Tibial nerve (tissue), 4 donors: ENCODE measurements at places on chromosomes 13 and 19.

- DNase-seq = no peak
Observed at GRCh38 chr13:111577208-111577828, 256.9 kb downstream of the TEX29 start.

- no peak for DNase-seq
Observed at GRCh38 chr19:5451494-5451893, 3.7 kb upstream of the ZNRF4 start.

DNA sequence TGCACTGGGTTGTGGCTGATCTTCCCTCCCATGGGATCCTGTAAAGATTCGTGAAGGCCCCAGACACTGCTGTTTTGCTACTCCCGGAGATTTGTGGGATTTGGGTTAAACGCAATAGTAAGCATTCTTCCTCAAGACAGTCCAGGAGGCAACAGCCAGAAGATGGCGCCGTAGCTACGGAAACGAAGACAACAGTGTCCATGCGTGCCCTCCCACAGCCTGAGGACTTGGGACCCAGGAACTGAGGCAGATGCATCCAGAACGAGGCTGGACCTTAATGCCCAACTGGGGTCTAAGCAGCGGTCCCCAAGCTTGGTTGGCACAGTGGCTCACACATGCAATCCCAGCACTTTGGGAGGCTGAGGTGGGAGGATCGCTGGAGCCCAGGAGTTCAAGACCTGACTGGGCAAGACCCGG, 57.6 kb upstream of the ZNF507 start:
- peak; percentile 85 for DNase-seq

DNA sequence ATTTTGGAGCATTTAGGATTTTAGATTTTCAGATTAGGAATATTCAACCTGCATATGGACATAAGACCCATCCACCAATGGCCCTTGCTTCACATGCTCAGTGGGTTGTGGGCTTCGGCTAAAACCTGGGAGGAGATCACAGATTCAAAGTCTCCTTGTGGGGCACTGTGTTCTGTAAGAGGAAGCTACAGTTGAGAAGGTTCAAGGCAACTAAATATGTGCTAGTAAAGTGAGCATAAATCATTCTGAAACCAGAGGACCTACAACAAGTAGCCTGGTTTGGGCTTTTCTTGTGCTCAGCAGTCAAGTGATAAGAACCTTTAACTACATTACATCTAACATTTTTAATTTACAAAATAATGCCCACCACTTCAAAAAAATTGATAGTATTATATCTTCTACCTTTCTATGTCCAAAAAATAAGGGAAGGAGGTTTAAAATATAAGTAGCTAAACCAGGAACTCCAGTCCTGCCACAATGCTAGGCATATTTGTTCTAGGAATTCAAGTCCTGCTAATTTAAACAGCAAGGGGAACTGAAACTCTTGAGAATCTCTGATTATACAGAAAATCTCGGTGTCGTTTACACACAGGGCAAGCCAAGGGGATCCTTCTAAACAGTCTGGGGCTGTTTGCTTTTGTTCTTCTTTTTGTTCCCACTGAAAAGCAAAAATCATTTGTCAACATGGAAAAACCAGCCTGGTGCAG, 36.6 kb downstream of the FOXO1 start:
- no peak for DNase-seq

DNA sequence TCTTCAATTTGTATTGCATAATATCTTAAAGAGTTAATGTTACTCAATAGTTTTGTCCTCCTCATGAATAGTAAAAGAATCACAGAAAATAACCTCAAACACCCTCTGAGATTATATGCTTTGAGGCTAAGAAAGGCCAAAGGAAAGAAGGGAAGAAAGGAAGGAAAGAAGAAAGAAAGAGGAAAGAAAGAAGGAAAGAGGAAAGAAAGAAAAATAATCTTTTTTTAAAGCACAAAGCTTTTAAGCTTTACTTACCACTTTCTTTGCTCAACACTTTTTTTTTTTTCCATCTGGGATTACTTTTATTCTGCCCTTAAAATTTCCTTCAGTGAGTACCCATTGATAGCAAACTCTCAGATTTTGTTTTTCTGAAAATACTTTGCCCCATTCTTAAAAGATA, 369.1 kb downstream of the FGF9 start:
- DNase-seq = no peak

DNA sequence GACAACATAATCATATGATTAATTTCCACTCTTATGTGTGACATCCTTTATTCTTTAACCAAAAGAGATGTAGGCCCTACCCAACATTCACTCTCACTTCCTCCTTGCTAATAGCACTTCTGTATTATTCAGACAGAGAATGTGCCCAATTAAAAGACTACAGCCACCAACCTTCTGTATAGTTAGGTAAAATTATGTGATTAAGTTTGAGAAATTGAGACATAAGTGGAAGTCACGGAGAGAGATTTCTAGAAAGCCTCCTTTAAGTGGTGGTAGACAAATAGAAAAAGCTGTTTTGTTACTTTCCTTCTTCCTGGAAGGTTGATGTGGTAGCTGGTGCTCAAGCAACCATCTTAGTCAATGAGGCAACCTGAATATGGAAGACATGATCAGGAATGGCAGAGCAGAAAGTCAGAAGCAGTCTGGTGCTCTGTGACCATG, 14.8 kb downstream of the EPSTI1 start:
- no peak for DNase-seq

DNA sequence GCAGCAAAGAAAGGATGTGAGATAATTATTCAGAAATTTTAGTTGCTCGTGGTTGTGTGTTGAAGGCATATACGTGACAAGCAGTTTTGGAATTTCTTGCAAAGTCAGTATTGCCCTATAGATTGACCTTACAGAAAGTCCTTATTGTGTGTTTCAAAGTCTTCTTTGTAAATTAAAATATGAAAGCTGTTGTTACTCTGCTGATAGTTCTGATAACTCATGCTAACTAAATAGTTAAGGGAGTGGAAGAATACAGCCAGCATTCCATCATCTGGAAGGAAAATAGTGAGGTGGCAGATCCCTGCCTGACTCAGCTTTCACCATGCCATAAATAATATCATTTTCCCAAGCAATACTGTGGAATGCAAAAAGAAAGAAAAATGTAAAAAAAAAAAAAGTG, 27.2 kb downstream of the WASF3 start:
- no peak for DNase-seq

- DNase-seq = peak; percentile 51
Observed at GRCh38 chr19:6220385-6221191, 59.2 kb downstream of the MLLT1 start.

DNA sequence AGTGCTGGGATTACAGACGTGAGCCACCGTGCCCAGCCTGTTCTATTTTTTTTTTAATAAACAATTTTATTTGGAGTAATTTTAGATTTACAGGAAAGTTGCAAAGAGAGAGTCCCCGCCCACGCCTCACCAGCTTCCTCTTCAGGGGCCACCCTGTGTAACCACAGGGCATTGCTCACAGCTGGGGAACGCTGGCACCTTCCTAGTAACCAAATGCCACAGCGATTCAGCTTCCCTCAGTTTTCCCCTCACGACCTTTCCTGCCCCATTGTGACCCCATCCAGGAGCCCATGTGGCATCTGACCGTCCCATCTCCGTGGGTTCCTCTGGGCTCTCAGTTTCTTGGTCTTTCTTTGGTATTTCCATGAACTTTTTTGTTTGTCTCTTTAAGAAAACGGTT, 83.9 kb downstream of the GNG7 start:
- no peak for DNase-seq

DNA sequence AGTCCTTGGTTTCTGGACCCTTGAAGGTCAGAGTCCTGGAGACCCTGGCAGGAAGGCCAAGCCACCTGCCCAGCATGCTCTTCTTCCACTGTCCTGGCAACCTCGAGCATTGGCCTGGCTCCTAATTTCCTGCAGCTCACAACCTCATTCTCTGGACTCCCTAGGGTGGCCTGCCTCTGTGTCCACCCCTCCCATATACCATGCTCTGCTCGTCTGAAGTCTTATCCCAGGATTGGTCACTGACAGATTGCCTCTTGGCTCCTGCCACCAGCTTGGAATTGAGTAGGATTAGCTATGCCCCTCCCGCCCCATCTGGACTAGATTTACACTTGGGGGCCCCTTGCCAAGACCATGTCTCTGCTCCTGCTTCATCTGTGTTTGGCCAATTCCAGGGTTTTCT, 17.1 kb upstream of the WASF3 start:
- DNase-seq = no peak

DNA sequence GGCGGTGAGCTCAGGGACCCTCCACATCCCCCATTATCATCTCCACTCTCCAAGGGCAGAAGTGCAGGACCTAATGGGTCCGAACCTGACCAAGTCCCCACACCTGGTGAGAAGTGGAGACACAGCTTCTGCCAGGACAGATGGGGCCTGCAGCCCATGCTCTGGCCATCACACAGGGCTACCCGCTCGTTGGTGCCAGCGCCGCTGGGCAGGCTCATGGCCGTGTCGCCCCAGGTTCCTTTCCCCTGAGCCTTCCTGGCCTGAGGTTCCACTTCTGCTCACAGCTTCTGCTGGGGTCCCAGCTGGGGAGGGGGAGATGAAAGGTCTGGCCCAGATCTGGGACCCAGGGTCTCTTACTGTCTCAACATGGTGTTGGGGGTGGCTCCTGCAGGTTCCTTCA, 48.4 kb upstream of the KCTD15 start:
- no peak for DNase-seq

- DNase-seq = no peak
Observed at GRCh38 chr19:33212436-33213172, 13.0 kb downstream of the SLC7A10 start.

DNA sequence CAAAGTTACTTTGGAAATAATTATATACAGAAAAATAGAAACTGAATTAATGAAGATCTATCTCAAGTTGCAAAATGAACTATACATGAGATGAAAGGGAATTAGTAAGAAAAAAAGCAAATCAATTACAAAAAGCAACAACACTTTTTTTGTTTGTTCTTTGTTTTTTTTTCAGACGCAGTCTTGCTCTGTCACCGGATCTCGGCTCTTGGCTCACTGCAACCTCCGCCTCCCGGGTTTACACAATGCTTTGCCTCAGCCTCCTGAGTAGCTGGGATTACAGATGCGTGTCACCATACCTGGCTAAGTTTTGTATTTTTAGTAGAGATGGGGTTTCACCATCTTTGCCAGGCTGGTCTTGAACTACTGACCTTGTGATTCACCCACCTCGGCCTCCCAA, 2.2 kb downstream of the ZNF415 start:
- DNase-seq = no peak

GRCh38 chr19:39262496-39262895, 5.7 kb upstream of the IFNL2 start:
- no peak for DNase-seq

DNA sequence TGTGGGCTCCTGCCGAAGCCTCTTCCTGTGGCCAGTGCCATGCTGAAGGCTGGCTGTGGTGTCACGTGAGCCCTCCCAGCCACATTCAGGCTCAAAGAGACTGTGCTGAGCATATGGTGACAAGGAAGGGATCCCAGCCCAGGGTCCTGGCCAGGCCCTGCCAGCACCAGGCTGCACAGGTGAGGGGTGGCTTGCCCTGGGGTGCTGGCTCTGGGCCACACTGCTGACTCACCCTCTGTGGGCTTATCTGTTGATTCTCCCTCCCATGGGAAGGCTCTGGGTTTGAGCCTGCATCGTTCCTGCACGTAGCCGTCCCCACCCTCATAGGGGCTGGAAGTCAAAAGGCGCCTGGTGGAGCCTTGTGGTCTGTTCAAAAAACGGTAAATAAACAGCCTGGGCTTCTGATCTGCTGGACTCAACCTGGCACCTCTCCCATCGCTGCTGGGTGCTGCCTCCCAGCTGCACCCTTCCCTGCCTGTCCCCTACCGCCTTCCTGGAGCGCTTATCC, 31.1 kb downstream of the DNM2 start:
- no peak for DNase-seq

DNA sequence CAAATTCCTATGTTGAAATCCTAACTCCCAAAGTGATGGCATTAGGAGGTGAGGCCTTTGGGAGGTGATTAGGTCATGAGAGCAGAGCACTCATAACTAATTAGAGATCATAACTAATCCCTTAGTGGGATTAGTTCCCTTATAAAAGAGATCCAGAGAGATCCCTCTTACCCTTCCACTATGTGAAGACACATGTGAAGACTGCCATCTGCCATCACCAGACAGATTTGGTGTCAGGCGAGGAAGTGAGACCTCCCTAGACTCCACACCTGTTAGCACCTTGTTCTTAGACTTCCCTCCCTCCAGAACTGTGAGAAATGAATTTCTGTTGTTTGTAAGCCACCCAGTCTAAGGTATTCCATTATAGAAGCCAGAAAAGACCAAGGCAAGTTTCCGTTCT, 112.2 kb downstream of the NDFIP2 start:
- no peak for DNase-seq

DNA sequence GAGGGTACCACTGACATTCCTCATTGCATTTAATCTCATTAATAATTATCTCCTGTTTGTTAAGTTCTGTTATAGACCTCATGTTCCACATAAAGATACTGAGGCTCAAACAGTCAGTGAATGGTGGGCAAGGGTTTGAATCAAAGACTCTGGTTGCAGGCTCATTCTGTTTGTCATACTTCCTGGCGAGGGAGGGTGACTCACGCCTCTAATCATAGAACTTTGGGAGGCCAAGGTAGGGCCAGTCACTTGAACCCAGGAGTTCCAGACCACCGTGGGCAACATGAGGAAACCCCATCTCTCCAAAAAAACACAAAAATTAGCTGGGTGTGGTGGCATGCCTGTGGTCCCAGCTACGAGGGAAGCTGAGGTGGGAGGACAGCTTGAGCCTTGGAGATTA, 220.7 kb upstream of the MIR17HG start:
- DNase-seq = no peak

- no peak for DNase-seq
Observed at GRCh38 chr13:111792956-111793355, 274.0 kb upstream of the SOX1 start.

DNA sequence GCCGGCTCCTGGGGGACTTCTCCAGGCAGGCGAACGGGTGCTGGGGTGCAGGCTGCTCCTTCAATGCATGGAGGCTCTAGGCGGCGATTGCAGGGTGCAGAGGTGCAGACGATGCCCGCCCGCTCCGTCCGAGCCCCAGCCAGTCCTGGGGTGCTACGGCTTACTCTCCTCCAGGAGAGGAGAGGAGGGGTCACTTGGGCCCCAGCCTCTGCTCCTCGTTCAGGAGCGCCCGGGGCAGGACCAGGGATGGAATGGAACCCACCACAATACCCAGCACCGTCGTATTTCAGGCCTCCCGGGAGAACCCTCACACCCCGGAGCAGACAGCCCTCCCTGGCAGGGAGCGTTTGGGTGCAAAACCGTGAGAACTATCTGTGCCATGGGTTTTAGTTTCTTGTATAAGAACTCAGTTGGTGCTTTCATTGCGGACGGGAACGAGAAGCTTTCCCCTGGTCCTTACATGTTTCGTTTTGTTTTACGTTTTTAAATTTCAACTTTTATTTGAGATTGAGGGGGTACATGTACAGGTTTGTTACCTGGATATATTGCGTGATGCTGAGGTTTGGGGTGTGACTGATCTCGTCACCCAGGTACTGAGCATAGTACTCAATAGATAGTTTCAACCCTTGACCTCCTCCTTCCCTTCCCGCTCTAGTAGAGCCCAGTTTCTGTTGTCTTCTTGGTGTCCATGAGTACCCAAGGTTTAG, 46.8 kb downstream of the ARHGEF18 start:
- no peak for DNase-seq

GRCh38 chr13:20156702-20157101, 4.2 kb downstream of the GJA3 start:
- no peak for DNase-seq
